ENCODE measurements at places on chromosomes 16 and 17. TPM values are rescaled to one million over a fixed set of nuclear protein-coding genes. Genes with fewer than 3 reads are reported as not detected.

DNA sequence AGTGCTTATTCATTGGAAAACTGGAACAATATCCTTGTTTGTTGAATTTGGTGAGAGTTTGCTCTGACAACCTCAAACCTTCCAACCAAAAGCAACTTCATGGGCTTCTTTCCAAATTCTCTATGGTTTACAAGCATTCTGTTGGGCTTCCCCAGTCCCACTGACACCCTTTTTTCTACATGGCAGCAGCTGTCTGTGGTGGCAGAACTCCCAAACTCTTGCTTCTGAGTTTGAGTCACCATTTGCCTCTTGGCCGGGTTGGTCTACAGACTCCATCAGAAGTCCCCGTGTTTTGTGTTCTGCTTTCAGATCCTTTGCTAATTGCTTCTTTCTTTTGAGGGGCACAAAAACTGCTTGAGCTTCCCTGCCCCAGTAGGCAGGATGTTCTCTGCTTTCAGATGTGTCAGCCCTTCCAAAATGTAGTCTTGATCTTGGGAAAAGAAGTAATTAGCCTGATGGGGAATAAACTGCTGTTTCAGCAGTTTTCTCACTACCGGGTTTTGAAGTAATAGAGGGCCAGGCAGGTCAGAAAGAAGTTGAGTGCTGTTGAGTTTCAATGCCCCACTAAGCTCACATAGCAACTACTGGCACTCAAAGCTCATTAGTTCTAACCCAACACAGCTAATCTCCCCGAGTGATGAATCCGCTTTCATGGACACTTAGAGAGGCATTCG, 80.7 kb downstream of the HS3ST3A1 start:
- H3K27me3 ChIP-seq, result no peaks in the 10 kb centered on the region
- no peaks in the 10 kb centered on the region for H3K36me3 ChIP-seq
- no peaks in the 10 kb centered on the region for H3K4me1 ChIP-seq
- H3K4me3 ChIP-seq, result no peak overlapping the region

- no peaks in the 10 kb centered on the region for H3K36me3 ChIP-seq
- no peaks in the 10 kb centered on the region for H3K27me3 ChIP-seq
- H3K4me1 ChIP-seq, result peaks cover 61% of the 10 kb centered on the region
- DNase-seq, result peak; percentile 41
- H3K4me3 ChIP-seq, result peak overlapping the region; percentile 81
- H3K27ac ChIP-seq, result peak overlapping the region; percentile 95
These were observed 170.2 kb downstream of the RAB11FIP4 start for GRCh38 chr17:31561469-31562375.

Gene CCDC154
- total RNA-seq, result not detected

GRCh38 chr17:80737106-80738019, 192.7 kb downstream of the RPTOR start:
- no peak overlapping the region for H3K4me3 ChIP-seq
- no peaks in the 10 kb centered on the region for H3K27me3 ChIP-seq
- peaks cover 18% of the 10 kb centered on the region for H3K36me3 ChIP-seq
- H3K4me1 ChIP-seq, result peaks cover 11% of the 10 kb centered on the region

GRCh38 chr17:20073055-20073979, 64.2 kb downstream of the SPECC1 start:
- H3K27me3 ChIP-seq, result no peaks in the 10 kb centered on the region
- no peaks in the 10 kb centered on the region for H3K36me3 ChIP-seq
- peak overlapping the region; percentile 21 for H3K4me3 ChIP-seq
- H3K4me1 ChIP-seq, result no peaks in the 10 kb centered on the region

Gene CTF1
- not detected for total RNA-seq

Gene MEOX1
- not detected for total RNA-seq

DNA sequence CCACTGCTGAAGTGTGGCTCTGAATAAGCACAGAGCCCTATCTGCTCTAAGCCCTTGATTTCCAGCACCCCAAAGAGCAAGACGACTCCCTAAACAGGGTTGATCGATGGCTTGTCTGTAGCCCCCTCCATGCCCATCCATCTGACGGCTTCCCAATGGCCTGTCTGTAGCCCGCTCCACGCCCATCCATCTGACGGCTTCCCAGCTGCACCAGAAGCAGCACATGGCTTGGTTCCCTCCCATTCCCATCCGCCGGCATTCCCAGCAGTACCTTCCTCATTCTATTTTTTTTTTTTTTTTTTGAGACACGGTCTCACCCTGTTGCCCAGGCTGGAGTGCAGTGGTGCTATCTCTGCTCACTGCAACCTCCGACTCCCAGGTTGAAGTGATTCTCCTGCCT, 64.5 kb downstream of the RBFOX3 start:
- H3K36me3 ChIP-seq, result no peaks in the 10 kb centered on the region
- H3K27me3 ChIP-seq, result peaks cover 10% of the 10 kb centered on the region
- H3K27ac ChIP-seq, result no peak overlapping the region

DNA sequence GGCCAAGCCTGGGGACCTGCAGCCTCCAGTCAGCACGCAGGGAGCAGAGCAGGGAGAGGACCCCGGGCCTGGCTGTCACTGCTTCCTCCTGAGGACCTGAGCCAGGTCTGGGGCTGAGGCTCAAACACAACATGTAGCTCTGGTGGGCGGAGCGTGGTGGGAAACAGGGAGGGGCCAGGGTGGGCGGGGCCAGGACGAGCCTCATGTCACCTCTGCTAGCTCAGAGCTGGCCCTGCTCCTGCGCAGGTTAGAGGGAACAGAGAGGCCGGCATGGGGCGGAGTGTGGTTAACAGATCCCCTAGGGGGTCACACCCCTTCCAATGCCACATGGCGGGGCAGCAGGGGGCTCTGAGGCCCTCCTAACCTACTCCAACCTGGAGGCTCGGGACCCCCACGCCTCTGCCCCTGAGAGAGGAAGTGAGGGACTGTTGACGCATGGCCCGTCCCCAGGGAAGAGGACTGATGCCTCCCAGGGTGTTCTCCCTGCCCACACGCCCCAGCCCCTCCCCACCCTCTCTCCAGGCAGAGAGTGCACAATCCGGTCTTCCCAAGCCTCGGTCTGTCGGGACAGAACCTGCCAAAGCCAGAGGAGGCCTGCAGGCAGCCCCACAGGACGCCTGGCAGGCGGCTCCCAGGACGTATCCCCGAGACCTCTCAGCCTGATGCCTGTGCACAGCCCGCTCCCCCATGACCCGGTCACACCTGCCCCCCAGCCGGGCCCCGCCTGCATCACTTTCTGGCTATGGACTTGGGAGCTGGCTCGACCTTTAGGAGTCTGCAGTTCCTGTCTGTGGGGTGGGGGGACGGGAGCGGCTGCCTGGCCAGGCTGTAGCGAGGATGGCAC, 15.2 kb downstream of the PIEZO1 start:
- DNase-seq, result peak; percentile 88
- H3K4me1 ChIP-seq, result peaks cover 83% of the 10 kb centered on the region
- peak overlapping the region; percentile 22 for H3K4me3 ChIP-seq
- peak overlapping the region; percentile 66 for H3K27ac ChIP-seq

- no peak overlapping the region for H3K4me3 ChIP-seq
- DNase-seq, result no peak
- no peaks in the 10 kb centered on the region for H3K27me3 ChIP-seq
- no peak overlapping the region for H3K27ac ChIP-seq
These were observed 8.5 kb downstream of the ST6GALNAC1 start for GRCh38 chr17:76635039-76635438.

DNA sequence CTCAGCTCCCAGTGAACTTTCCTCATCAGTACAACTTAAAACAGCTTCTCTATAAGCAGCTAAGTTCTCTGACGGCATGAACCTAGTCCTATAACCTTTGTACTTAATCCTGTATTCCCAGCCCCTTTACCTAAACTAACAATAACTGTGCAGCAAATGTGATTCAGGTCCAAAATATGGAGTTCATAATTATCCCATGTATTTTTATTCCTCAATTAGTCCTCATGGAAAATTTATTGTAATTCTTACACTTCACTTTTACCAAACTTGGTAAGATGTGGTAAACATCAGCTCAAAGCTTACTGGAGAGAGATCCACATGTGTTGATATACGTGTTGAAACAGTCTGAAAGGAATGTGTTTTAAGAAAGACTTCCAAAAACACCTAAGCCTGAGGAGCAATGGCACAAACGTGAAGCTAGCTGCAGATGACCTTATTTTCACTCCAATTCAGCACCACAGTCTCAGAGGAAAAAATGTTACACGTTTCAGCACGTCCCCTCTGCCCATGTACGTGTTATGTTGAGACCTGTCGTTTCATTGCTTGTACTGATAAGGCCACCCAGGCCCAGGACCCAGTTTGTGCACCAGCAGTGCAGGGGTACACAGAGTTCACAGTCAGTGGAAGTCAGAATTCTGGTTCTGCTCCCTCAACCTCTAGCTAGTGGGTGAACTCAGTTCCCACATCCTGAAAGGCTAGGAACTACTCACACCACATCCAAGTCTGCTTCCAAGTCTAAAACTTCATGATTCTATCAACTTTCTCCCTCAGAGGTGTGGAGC, 7.1 kb downstream of the USP31 start:
- H3K27me3 ChIP-seq, result no peaks in the 10 kb centered on the region
- no peaks in the 10 kb centered on the region for H3K36me3 ChIP-seq
- no peak for DNase-seq
- H3K4me1 ChIP-seq, result peaks cover 49% of the 10 kb centered on the region
- H3K4me3 ChIP-seq, result no peak overlapping the region

Gene CAPN15
- total RNA-seq, result 90.4 TPM

DNA sequence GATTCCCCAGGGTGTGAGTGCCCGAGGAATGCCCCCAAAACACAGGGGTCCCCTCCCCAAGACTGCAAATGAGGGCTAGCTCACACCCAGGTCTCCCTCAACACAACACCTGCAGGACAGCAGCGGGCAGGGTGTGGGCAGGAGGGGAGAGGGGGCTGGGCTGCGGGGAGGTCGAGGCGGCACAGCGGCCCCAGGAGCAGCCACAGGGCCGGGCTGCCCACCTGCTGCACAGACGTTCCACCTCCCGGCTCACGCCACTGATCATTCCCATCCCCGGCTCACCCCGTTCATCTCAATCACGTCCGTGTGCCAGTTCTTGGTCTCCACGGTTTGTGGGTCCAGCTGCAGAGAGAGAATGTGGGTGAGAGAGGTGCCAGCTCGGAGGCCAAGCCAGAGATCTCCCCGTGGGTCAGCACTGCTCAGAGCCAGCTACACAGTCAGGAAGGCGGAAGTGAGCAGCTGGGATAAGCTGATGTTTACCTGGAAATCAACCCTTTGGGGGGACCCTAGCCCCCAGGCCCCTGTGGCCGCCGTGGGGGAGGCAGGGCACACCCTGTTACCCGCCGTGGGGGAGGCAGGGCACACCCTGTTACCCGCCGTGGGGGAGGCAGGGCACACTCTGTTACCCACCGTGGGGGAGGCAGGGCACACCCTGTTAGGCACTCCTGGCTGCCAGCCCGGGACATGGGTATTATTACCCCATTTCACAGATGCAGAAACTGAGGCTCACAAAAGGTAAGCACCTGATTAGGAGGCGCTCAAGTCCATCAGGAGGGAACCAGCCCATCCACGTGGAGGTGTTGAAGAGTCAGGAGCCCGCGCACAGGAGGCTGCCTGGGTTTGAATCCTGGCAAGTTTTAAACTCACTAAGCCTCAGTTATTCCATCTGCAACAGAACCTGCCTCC, 16.1 kb downstream of the TIMM22 start:
- peaks cover 60% of the 10 kb centered on the region for H3K36me3 ChIP-seq
- no peaks in the 10 kb centered on the region for H3K4me1 ChIP-seq
- DNase-seq, result no peak
- H3K27ac ChIP-seq, result no peak overlapping the region
- no peaks in the 10 kb centered on the region for H3K27me3 ChIP-seq
- H3K4me3 ChIP-seq, result no peak overlapping the region

Gene ASB16
- not detected for total RNA-seq

Gene AOC3
- 67.9 TPM for total RNA-seq

Gene ITGAD
- 0.29 TPM for total RNA-seq

DNA sequence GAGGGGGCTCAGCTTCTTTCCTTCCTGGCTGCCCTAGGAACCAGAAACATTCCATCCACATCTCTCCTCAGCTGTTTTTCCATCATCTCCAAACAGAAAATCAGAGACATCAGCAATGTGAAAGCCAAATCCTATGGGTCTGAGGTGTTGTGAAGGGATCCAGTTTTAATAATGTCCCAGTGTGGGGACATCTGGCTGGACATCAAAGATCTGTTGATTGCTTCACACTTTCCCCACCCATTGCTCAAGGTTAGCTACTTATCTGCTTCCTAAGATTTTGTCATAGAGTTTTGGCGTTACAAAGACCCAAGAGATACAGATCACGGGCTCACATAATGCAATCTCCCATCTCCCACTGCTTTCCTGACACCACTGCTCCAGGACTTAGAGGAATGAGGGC, 47.8 kb upstream of the AXIN2 start:
- H3K27ac ChIP-seq, result no peak overlapping the region
- H3K36me3 ChIP-seq, result no peaks in the 10 kb centered on the region
- DNase-seq, result no peak
- no peaks in the 10 kb centered on the region for H3K27me3 ChIP-seq

DNA sequence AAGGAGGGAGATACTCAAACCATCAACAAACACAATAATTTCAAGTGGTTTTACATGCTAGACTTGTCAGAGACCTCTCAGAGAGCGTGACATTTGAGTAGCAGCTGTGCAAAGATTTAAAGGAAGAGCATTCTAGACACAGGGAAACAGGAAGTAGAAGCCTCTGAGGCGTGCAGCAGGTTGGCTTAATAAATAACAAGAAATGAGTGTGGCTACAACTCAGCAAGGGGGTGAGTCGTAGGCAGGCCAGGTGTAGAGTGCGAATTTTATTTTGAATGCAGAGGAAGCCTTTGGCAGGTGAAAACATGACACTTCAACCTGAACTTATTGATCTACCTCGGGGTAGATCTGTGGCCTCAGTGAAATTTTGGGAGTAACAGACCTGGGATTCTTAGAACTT, 73.2 kb upstream of the MRTFB start:
- no peak overlapping the region for H3K27ac ChIP-seq
- H3K36me3 ChIP-seq, result no peaks in the 10 kb centered on the region
- peaks cover 4% of the 10 kb centered on the region for H3K4me1 ChIP-seq
- DNase-seq, result no peak

Gene PPP1R9B
- 11.6 TPM for total RNA-seq

GRCh38 chr17:7323731-7324437, 5.3 kb downstream of the NEURL4 start:
- peaks cover 75% of the 10 kb centered on the region for H3K36me3 ChIP-seq
- peaks cover 5% of the 10 kb centered on the region for H3K4me1 ChIP-seq
- no peak overlapping the region for H3K27ac ChIP-seq
- peak; percentile 73 for DNase-seq

Gene CCP110
- total RNA-seq, result 67.7 TPM

DNA sequence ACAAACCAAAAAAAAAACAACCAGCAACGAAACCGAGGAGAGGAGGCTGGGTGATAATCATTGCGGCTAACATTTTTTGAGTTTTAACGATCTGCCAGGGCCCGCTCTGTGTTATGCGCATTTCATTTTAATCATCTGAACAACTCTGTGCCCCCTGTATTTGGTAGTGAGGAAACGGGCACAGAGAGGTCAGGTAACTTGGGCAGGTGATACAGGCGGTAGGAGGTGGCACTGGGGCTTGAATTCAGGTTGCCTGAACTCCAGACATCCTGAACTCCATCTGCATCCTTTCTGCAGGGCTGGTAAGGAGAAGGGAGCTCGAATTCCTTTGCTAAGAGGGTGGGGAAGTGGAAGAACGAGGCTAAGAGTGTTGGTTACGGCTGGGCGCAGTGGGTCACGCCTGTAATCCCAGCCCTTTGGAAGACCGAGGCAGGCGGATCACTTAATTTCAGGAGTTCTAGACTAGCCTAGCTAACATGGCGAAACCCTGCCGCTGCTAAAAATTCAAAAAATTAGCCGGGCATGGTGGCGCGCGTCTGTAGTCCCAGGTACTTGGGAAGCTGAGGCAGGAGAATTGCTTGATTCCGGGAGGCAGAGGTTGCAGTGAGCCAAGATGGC, 1.1 kb downstream of the CLUAP1 start:
- H3K4me3 ChIP-seq, result peak overlapping the region; percentile 83
- no peak for DNase-seq
- H3K4me1 ChIP-seq, result peaks cover 38% of the 10 kb centered on the region
- no peaks in the 10 kb centered on the region for H3K36me3 ChIP-seq
- no peaks in the 10 kb centered on the region for H3K27me3 ChIP-seq
- no peak overlapping the region for H3K27ac ChIP-seq

Data from stomach (tissue), 19 donors.